ENCODE measurements at places on chromosomes 3 and 15.

GRCh38 chr3:39279745-39280517, at the start of gene CX3CR1:
Gene CX3CR1, minus strand, starts transcription at chr3:39280036. Its CDS starts 13,527 bp downstream, at chr3:39266509.
- DNase-seq: no peak

- DNase-seq: no peak
Measured at GRCh38 chr3:185162634-185163033, 9.8 kb upstream of the C3orf70 start.

DNA sequence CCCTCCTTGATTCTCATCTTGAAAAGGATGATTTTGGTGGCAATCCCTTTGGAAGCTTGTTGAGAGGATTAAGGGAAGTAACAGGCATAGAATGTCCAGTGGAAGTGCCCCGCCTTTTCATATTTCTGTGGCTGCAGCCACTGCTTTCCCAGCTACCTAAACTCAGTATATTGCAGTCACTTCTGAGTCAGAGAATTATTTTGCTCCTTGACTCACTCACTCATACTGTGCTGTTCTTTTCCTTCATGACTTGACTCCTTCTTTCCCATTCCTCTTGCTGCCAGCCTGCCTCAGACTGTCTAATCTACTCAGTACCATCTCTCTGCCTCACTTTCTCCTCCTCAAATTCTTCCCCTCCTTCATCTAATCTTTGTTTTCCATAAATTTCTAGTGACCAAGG, 26.5 kb upstream of the POLR2M start:
- DNase-seq: no peak

DNA sequence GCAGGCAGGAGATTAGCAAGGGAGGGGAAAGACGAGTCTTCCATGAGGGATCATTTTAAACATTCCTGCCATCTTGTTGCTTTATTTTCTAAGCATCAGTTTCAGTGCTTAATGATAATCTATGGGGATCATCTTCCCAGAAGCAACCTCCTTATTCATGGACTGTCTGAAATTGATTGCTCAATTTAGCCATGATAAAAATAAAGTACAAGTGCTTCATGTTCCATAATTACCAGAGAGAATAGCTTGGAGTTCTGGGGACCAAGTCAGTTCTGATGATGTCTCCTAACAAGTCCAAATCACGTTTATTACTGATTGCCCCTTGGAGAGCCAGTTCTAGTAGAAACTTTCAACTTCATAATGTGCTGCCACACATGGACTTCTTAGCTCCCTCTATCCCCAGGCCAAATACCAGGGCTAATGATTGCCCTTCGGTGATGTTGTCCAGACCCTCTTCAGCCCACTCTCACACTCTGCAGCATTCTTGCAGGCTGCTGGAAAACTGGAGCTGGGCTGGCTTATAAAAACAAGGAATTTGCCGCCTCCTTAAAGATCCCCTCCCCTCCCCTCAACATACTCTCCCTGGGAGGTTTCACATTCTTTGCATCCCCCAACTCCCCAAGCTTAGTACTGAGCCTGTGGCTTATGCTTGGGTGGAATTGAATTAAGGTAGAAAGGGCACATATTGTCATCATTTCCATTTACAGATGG, 222.1 kb upstream of the ADAMTS9 start:
- DNase-seq: no peak

DNA sequence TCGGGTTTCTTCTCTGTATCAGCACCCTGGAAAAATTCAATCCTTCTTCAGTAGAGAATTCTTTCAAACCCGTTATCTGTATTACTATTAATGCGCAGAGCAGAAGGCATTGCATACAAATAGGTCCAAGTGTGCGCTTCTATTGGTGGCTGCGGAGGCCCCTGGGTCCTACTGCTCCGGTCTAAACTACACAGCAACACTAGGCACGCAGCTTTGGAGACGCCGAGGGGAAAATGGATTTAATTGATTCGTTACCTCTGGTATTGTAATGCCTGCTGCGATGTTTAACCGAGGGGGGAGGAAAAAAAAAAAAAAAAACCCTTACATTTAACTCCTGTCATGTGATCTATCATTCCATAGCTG, at the start of gene ROBO1:
TSS of gene ROBO1 (minus strand) at position 94 of the 363 bp plus-strand sequence.
- DNase-seq: no peak

- no peak for DNase-seq
Measured at GRCh38 chr3:191238321-191238817, 39.3 kb downstream of the OSTN start.

DNA sequence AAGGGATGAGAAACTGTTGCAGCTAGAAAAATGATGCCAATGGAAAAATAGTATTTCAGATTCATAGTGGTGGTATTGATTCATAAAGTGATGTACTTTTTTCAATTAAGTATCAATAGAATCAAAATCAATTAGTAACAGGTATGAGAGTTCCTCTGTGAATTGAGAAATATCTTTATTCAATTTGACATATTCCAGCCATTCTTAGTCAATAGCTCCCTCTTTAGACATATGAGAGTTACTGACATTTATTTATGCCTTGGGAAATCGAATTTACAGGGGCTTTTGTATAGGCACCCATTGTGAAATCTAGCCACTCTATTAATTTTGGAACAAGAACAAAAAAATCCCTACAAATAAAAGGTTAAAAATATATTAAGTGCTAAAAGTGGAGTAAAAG, 386.9 kb upstream of the CNTN3 start:
- peak; percentile 8 for DNase-seq

DNA sequence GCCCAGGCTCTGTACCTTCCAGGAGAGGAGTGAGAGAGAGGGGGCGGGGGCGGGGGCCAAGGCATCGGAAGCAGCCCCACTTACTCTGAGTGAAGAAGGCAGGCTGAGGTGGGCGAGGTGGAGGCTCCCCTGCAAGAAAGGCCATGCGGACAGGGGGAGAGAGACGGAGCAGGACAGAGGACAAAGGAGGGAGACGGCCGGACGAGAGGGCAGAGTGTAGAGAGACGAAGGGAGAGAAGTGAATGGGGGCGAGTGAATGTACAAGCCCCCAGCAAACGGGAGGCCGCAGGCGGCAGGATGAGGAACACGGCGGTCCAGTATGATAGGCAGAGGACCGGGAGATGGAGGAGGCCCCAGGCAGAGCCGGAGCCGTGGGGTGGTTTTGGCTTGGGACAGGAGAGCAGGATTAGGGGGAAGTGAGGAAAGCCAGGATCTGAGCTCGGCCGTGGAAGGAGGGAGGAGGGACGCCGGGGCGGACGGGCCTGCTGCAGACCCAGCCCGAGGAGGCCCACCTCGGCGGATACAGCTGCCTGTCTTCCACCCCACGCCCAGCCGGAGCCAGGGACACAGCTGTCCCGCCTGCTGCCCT, 38.8 kb downstream of the TNK2 start:
- DNase-seq: no peak

DNA sequence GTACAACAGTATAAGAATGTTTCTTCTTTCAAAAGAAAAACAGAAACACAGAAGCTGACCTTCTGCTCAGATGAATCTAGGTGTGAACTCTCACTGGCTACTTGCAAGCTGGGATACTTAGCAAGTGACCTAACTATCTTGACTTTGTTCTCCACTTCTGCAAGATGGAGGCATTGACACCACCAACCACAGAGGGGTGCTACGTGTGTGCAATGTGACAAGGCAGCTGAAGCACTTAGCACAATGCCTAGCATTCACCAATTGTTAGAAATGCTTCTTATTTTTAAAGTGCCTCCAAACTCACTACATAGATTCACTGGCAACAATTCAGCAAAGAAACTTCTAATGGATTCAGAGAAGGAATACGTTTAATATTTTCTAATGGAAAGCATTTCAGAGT, 331.4 kb upstream of the WNT5A start:
- no peak for DNase-seq

- DNase-seq: no peak
Measured at GRCh38 chr3:9878700-9879099, 1.4 kb downstream of the CIDEC start.

DNA sequence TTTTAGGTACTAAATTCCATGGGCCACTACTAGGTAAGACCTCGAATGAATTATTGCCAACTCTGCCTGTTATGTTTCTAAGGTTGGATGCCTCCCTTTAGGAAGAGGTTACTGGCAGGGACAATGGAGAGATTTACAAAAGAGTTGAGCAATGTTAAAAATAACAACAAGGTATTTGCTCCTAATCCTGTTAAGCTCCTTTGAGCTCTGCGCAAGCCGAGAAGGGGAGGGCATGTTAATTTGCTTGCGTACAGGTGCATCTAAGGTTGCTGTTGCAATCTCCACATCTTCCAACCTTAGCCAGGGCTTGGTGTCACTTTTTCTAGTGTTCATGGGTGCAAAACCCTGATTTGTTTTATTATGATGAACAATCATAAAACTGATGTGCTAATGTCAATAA, 161.5 kb upstream of the TPM1 start:
- no peak for DNase-seq

GRCh38 chr15:60392601-60392985, 5.2 kb downstream of the ANXA2 start:
- no peak for DNase-seq

GRCh38 chr3:151003029-151003767, 30.7 kb upstream of the CLRN1 start:
- DNase-seq: no peak

- DNase-seq: peak; percentile 64
Measured at GRCh38 chr3:56702490-56703315, 19.6 kb upstream of the TASOR start.

DNA sequence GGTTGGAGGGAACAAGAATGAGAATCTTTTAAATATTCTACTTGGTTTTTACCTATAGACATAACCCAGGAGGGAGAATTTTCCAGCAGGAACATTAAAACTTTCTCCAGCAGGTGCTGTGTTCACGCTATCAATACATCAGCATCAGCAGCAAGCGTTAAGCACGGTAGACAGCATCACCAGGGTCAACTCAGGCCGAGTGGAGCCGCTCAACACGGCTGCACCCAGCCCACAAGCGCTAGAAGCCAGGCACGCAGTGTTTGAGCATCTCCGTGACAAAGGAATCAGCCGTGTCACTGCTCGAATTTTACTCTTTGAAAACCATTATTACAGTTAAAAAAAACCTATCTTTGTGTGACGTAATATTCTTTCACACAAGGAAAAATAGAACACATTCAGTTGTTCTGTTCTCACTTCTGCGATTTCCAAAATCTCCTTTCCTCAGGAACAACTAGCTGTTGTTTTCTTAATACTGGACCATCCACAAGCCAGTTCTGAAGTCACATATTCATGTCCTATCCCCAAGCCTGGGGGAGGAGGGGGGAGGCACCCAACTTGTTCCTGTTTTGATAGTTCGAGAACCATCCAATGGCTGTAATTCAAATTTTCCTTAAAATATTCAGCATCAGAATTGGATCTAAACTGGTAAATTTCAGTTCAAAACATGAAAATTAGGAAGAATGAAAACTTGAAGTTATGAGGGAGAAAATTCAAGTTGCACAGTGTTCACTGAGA, 77.9 kb downstream of the ADAMTS17 start:
- DNase-seq: no peak

- DNase-seq: no peak
Measured at GRCh38 chr3:85678713-85679112, 719.9 kb downstream of the CADM2 start.

DNA sequence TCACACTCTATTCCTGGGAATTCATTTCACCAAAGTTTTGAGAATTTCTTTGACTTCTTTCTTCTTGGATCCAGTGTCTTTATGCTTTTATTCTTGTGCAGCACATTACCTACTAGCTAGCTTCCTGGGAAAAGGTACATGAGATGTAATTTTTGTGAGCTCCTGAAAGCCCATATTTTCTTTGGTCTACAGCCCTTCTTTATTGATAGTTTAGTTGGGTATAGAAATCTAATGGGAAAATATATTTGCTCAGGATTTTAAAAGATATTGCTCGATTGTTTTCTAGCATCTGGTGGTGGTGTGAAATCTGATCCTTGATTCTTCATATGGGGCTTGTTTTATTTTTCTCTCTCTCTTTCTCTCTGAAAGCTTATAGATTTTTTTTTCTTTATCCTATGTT, 45.8 kb downstream of the FOXB1 start:
- DNase-seq: no peak

- DNase-seq: no peak
Measured at GRCh38 chr3:46368569-46368968, 2.2 kb upstream of the CCR5 start.

DNA sequence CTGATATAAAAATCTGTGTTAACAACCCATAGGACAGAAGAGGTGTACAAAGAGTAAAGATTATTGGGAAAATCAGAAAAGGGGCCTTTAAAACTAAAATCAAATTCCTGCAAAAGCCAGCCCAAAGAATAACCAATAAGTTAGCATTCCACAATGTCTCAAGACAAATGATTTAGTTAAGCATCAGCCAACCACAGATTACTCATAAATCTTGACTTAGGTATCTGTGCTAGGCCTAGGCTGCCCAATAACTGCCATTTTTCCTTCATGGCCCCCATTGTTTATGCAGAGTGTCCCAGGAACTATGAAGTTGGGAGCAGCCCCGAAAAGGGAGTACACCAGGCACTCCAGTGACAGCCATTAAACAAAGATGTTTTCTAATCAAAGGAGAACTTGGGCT, 7.4 kb downstream of the TRANK1 start:
- no peak for DNase-seq

- DNase-seq: no peak
Measured at GRCh38 chr3:9879830-9880549, at the start of gene CIDEC. Gene CIDEC, minus strand, starts transcription at chr3:9880253. Its CDS starts 1,767 bp downstream, at chr3:9878486.

DNA sequence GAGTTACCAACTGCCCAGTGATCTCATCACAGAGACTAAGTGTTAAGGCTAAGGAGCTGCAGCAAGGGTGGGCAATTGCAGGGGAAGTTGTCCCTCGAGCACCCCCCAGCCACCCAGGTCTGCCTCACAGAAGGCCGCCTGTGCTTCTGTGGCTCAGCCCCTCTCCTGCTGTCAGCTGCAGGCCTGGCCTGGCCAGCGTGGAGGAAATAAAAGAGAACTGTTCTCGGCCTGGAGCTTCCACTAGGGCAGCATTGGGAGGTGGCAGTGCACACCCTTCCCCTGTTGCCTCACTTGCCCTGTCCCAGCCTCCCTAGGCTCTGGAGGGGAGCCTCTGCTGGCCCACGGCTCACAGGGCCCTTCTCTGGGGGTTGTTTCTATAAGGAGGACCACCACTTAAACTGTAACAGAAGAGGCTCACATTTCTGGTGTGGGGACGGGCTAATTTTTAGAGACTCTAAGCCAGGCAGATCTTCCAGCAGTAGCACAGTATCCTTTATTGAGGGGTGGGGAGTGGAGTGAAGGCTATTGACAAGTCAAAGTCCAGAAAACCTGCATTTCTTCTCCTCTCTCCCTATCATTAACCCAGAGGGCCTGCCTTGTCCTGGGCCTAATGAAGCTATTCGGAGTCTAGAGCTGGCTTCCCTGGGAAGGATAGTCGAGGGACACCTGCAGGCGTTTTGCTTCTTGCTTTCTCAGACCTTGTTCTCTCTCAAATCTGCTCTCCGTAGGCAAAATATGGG, 75.6 kb upstream of the ADPGK start:
- DNase-seq: no peak

Data from NCI-H748 treated with DMSO at 0.1 percent for 48 hours (cell line).